ENCODE measurements at places on chromosomes 6 and 20. TPM values are rescaled to one million over a fixed set of nuclear protein-coding genes. Genes with fewer than 3 reads are reported as not detected.

MTG2 gene
- 49.8 TPM for total RNA-seq

- DNase-seq: no peak
Measured at GRCh38 chr6:123803504-123804013, at the start of gene NKAIN2. TSS of gene NKAIN2 (plus strand) at chr6:123803865.

CDK5RAP1 gene
- total RNA-seq: 52.6 TPM

- DNase-seq: no peak
Measured at GRCh38 chr6:130307752-130308361, 58.0 kb upstream of the TMEM200A start.

DNA sequence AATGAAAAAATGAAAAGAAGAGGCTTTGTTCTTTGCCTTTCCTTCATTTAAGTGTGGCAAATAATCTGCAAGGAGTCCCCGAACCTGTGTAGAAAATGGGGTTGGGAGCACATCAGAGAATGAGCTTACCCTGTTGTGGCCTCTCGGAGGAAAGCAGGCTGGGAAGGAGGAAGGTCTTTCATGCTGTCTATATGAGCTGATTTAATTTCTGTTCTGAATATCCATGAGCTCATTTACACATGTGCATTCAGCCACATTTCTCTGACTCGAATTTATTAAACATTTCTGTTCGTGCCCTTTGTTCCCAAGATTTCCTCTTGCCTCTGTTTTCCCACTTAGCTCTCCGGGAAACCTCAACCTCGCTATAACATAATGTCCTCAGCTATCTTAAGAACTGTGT, 584.4 kb upstream of the CDH4 start:
- no peak for DNase-seq

SAPCD1 gene
- total RNA-seq: 12.2 TPM

MMUT gene
- total RNA-seq: 6.7 TPM

EPPIN gene
- not detected for total RNA-seq

DNA sequence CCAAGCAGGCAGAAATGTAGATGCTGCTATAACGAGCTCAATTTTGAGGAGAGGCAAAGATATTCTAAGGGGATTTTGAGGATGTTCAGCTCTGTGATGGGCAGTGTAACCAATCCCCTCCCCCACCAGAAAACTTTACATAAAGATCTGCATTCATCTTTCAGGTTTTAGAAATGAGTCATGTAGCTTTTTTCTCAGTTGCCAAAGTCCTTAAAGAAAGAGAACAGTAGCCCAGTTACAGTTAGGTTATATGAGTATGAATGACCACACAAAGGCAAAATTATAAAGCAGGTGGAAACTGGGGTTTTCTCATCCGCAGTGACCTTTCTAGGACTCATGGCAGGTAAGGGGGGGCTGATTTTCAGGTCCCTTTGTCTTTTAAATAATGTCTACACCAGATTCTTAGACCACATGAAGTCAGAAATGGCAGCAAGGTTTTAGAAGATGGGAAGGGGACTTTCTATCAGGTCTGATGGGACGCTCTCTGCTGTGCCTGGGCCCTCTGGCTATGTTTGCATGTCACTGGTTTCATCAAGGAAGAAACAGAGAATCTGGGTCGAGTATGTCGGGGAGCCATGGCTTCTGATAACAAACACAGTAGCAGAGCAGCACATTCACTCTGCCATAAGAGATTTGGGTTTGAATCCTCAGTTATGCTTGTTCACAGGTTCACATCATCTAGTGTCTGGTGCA, 94.7 kb downstream of the CLIC5 start:
- DNase-seq: no peak

DNA sequence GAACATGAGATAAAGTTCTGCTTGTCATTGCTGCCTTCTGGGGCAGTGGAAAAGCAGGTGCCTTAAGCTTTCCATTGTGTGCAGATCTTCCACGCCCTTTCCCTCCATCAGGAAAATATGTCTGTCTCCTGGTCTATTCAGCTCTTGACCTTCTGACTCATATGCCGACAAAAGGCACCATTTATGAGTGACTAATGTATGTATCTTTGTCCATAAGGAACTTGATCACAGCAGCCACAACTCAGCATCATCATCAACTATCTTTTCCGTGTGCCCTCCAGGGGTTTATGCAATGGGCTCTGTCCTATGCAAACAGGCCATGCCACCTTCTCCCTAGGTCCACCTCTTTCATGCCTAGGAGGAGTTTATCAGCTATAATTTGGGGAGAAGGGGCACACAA, 102.7 kb upstream of the QKI start:
- no peak for DNase-seq

GRCh38 chr6:157259443-157259842, 63.9 kb downstream of the TMEM242 start:
- DNase-seq: no peak

DNA sequence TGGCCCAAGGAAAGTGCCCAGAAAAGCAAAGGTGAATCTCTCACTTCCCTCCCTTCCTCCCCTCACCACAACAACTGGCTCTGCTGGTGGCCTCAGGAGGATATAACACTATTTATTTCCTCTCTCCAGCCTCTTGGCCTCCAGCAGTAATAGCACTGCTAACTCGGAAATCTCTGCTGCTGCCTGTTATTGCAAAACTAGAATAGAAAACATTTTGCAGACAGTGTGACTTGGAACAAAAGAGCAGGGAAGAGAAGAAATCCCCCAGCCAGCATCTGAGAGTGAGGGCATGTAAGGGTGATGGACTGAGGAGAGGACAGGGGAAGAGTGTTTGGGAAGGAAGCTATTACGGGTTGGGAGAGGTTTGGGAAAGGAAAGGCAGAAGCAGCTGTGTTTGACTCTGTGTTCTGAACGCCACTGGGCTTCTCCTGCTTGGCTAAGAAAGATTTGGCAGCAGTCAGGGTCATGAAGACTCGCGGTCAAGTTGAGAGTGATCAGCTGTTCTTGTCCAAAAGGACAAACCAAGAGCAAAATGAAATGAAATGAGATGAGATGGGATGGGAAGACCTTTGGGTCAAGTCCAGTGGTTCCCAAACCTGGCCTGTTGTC, 81.0 kb upstream of the SNX9 start:
- no peak for DNase-seq

DNA sequence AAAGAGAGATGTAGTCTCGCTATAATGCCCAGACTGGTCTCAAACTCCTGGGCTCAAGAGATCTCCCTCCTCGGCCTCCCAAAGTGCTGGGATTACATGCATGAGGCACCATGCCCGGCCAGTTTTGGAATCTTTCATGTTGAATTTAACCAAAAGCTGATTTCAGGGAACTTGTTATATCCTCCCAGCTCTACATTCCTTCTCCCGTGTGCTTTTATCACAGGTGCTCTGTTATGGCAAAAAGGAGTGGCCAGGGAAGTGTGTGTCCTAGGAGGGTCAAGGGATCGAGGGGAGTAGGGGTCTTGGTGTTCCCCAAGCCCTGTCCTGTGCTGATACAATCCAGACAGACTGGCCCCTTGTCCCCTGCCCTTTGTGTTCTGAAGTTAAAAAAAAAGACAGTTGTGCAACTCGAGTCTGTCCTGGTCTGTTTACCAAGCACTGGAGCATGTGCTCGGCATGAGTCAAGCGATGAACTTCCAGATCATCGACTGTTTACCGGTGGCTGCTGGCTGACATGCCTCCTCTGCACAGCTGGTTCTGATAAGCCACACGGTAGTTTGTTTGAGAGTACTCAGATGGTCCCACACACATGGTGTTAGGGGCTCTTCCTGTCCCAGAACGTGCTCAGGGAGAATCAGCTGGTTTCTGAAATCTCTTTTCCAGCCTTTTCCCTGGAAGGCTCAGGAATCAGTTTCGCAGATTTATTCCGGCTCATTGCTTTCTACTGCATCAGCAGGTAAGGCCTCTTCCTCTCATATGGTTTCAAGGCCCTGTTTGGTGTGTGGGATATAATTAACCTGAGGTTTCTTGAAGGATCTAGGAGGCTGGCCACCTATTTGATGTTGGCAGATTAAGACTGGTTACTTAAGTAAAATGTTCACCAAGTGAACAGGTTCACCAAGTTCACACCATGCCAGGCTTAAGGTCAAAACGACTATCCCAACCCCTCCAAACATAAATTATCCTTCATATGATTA, 52.6 kb upstream of the NAA20 start:
- no peak for DNase-seq

DNA sequence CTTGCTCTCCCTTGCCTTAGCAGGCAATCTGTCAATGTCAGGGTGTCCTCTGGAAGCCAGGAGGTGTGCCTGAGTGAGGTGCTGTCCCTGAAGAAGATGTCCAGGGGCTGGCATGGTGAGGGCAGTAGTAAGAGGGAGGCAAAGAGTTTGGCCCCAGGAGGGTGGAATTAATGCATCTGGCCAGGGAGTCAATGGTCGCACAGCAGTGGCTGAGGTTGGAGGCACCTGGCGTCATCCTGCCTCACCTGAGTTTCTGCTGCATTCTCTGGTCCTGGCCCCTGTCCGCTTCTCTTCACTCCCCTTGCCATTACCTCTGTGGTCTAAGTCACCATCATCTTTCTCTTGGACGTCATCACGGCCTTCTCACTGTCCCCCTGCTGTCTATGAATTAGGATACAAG, 206.6 kb downstream of the ZMYND8 start:
- no peak for DNase-seq

TENT5A gene
- total RNA-seq: 1.5 TPM

DNA sequence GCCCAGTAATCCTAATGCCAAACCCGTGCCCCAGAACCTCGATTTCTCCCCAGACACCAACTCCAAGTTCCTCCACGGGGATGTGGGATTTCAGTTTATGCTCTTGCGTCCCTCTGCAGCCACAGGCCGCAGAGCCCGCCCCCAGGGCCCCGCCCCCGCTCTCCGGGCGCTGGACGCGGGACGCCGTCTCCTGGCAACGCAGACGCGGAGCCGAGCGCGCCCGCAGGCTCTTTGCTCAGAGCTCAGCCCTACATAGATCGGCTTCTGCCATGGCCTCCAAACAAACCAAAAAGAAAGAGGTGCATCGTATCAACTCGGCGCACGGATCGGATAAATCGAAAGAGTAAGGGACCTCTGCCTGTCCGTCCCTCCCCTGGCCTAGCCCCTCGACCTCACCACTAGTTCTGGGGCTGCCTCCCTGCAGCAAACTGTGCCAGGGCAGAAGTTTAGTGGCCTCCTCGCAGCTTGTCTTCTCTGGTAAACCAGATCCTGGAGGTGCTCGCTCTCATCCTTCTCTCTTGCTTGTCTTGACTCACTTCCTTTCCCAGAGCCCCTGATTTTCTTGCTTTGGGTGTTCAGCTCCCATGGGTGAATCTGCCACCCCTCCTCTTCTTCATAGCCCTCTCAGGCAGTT, at the start of gene ADGB:
Gene ADGB, plus strand, starts transcription at position 201 of the 634 bp plus-strand sequence. Its CDS starts 69 bp downstream, at position 270.
- no peak for DNase-seq

SYCP2 gene
- total RNA-seq: 2.1 TPM

DNA sequence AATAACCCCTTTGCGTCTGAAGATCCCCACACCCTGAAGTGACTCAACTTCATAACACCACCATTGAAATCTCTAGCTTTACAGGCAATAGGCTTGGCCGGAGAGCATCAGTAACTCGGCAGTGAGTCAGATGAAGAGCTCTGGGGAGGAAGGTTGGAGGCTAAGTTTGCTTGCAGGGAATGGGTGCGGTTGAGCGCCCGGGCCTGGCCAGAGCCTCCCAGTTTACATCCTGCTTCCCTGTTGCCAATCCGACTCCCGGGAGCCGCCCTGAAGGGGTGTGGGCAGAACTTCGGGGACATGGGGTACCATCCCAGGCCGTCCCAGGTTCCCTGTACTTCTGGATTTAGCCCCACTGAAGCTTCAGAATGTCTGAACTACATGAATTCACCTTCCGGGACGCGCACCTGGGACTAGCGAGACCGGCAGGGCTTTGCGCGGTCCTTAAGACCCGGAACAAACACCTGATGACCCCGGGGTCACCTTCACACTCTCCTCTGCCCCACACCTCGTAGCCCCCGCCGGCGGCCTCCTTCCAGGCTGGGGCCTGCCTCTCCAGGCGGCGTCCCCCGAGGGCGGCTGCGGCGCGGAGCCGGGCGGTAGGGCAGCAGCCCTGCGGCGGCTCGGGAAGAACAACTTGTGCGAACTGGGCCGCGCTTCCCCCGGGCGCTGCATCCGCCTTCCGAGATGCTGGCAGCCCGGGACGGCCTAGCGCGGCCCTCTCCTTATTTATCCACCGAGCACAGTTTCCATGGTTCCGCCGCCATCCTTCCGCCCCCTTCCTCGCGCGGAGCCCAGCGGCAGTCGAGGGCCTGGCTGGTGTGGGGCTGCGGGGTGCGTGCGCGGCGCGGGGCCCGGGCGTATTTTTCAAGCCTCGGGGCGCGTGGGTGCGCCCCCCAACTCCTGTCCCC, 56.6 kb upstream of the RREB1 start:
- peak; percentile 9 for DNase-seq

- DNase-seq: no peak
Measured at GRCh38 chr6:46808806-46809205, 15.6 kb downstream of the MEP1A start.
